Naive B cell (primary cell): ENCODE measurements at places on chromosomes 2 and 18.

DNA sequence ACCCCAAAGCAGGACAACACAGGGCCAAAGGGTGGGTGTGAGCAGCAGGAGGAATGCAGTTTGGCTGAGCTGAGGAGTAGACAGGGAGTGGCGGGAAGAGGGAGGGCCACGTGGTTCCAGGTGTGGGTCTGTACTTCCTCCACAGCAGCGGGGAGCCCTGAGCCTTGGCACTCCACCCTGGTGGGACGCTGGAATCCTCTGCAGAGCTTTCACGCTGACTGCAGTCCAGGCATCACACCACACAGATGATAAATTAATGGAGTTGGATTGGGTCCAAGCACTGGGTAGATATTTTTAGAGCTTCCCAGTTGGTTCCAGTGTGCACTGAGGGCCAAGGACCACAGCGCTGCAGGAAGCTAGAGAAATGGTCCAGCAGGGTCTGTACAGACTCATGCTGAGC is 67.0 kb upstream of the TMEM200C start:
- no peak overlapping the region for H3K4me3 ChIP-seq
- no peaks in the 10 kb centered on the region for H3K4me1 ChIP-seq

DNA sequence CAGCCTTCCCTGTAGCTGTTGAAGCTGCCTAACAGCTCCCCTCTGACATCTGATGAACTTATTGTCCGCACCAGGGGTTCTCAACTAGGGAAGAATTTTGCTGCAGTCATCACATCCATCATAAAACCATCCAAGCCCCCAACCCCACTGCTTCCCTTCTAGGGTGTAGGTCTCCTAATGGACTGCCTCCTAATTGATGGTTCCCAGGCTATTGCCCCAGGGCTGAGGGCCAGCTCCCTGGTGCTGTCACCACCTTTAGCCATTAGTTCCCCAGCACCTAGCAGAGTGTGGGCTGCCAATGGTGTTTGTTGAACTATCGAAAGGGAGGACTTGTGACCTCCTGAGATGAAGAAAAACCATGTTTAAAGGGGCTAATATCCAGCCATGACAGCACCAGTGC is 125.9 kb downstream of the NCKAP5 start:
- H3K36me3 ChIP-seq = peaks cover 8% of the 10 kb centered on the region
- H3K4me1 ChIP-seq = no peaks in the 10 kb centered on the region
- peaks cover 6% of the 10 kb centered on the region for H3K27me3 ChIP-seq
- no peak overlapping the region for H3K27ac ChIP-seq

GRCh38 chr2:73069041-73069854 is 2.3 kb downstream of the SFXN5 start:
- no peak for DNase-seq
- no peaks in the 10 kb centered on the region for H3K27me3 ChIP-seq
- peaks cover 34% of the 10 kb centered on the region for H3K4me1 ChIP-seq
- H3K4me3 ChIP-seq = peak overlapping the region; percentile 88
- peak overlapping the region; percentile 19 for H3K27ac ChIP-seq

DNA sequence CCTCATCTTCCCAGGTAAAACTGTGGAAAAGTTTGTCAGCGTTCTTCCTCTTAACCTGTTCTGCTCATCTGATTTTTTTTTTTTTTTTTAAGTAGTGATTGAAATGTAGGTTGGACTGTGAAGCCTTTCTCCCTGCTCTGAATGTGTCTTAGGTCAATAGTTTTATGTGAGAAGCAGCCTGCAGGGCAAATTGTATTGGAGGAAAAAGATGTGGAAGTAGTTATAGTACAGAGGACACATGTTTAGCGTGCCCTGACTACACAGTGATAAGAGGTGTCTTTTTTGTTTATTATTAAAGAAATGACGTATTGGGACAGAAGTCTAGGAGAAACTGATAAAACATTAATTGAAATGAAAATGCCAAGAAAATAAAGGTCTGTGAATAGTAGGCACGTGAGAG is 1.5 kb downstream of the MTA3 start:
- no peaks in the 10 kb centered on the region for H3K27me3 ChIP-seq
- peak overlapping the region; percentile 98 for H3K4me3 ChIP-seq
- no peaks in the 10 kb centered on the region for H3K36me3 ChIP-seq
- DNase-seq = no peak

GRCh38 chr2:237075749-237076599 is 9.7 kb upstream of the COPS8 start:
- H3K4me1 ChIP-seq = no peaks in the 10 kb centered on the region
- no peak overlapping the region for H3K4me3 ChIP-seq
- H3K27ac ChIP-seq = no peak overlapping the region
- no peak for DNase-seq

DNA sequence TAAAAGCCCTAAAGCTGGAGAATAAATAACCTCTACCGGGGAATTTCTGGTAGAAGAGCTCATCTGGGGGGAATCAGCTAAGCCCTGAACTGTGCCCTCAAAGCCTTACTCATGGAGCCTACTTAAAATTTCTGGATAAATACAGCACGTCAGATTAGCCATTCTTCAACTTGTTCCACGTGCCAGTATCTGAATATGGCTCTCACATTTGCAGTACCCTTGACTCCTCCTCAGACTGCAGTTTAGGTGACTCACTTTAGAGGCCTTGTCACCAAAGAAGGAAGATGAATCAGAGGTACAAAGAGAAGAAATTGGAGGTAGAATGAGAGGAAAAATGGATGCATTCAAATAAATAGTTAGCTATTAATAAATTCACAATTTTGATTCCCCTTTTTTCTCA is 34.6 kb upstream of the POTEC start:
- peaks cover 3% of the 10 kb centered on the region for H3K27me3 ChIP-seq
- no peaks in the 10 kb centered on the region for H3K36me3 ChIP-seq
- DNase-seq = no peak
- H3K4me3 ChIP-seq = no peak overlapping the region
- no peaks in the 10 kb centered on the region for H3K4me1 ChIP-seq

DNA sequence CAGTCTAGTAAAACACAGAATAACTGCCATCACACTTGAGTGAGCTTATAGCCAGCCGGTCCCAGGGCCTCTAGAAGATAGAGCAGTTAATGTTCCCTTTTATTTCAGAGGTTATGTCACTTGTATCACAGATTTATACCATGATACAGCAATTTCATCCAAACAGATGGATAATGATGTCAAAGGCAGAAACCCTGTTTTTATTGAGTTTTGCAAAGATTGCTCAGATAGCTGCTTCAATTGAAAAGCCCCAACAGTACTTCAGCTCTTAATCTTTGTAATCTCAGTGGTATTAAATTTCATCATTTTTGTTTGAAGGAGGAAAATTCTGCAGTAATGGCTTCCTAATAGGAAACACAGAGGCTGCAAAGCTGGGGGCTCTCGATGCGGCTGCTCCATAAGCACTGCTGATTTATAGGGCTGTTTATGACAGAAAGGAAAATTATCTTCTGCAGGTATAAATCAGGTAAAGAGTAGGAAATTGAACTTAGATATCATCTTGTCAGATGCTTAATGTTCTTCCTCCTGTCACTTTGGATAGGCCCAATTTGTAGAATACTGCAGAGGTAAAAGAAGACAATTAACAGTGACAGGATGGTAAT is 112.3 kb downstream of the LNPK start:
- H3K4me3 ChIP-seq = no peak overlapping the region
- H3K4me1 ChIP-seq = no peaks in the 10 kb centered on the region
- H3K27ac ChIP-seq = no peak overlapping the region
- DNase-seq = no peak

DNA sequence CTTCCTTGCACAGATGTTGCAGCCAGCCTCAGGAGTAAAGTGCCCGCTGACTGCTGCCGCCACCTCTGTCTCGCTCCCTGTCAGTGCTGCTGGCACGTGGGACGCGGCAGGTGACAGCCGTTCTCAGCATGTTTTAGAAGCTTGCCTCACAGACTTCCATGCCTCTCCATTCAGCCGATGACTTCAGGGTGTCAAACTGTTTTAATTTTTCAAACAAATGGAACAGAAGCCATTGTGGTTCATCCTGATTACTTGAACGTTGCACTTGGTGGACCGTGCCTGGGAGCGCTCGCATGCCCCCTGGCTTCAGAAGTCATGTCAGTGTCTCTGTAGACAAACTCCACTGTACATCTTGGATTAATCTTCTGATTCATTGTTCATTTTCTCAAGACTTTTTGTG is 62.7 kb upstream of the EML6 start:
- peaks cover 51% of the 10 kb centered on the region for H3K36me3 ChIP-seq
- H3K4me3 ChIP-seq = no peak overlapping the region
- DNase-seq = no peak
- no peaks in the 10 kb centered on the region for H3K27me3 ChIP-seq

GRCh38 chr2:240893363-240893844 is 2.6 kb downstream of the MAB21L4 start:
- no peak overlapping the region for H3K27ac ChIP-seq
- no peaks in the 10 kb centered on the region for H3K36me3 ChIP-seq
- no peaks in the 10 kb centered on the region for H3K4me1 ChIP-seq

DNA sequence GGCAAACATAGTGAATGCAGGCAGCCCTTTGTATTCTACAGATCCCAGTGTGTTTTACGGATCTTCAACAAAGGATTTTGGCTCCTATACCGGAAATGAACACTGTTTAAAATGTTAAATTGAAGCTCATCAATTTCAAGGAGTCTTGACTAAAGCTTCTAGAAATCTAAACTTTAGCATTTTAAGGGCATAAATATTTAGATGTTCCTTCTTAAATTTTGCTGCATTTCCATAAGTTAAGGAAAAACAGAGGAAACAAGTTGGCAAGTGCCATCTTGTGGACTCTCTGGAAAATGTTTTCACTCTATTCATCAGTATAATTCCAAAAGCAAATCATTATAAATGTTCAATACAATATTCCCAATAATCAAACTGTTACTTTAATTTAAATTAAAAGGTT is 19.6 kb downstream of the CHN1 start:
- DNase-seq = no peak
- no peaks in the 10 kb centered on the region for H3K36me3 ChIP-seq
- H3K4me1 ChIP-seq = peaks cover 4% of the 10 kb centered on the region
- peaks cover 14% of the 10 kb centered on the region for H3K27me3 ChIP-seq
- no peak overlapping the region for H3K27ac ChIP-seq

DNA sequence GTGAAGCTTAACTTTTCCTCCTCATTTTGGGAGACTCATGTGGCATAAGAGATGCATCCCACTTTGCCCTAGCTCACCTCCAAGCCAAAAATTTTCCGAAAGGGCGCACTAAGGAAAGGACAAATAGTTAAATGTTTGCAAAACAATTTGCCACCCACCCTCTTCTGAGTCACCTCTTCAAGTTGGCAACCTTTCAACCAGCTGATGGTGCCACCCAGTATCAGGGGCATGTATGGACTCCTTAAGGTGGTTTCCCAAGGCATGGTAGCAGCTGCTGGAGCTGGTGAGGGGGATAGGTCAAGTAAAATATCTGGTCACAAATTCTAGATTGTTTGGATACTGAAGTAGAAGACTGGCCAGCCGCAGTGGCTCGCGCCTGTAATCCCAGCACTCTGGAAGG is 17.2 kb upstream of the ITGAV start:
- H3K4me3 ChIP-seq = no peak overlapping the region
- no peaks in the 10 kb centered on the region for H3K27me3 ChIP-seq
- H3K4me1 ChIP-seq = no peaks in the 10 kb centered on the region
- no peaks in the 10 kb centered on the region for H3K36me3 ChIP-seq
- no peak for DNase-seq

DNA sequence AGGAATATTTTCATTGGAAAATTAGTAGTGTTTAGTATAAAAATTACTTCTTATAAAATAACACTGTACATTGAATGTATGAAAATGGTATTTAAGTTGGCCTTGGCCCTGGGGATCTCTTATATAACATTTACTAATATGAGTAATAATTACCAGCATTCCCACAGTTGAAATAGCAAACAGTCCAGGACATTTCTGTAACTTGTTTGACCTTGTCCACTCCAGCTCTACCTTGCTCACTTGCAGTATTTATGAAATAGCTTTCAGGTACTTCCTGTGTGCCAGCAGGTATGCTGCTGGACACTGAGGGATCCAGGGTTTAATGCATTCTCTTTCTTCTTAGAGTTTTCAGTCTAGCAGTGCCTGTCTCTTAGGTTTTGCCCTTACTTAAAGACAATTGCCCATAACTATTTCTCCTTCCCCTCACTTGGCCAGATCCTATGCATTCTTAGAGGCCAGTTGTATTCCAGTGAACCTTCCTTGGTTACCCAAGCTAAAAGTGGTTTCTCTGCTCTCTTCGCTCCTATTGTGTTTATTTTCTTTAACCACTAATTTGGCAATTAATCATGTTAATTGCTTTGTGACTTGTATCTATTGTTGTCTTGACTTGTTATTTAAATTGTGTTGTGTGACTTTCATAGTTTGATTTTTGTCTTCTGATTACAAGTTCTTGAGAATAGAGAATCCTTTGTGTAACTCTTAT is 25.9 kb downstream of the BABAM2 start:
- no peak for DNase-seq
- H3K27ac ChIP-seq = no peak overlapping the region
- peaks cover 12% of the 10 kb centered on the region for H3K4me1 ChIP-seq
- peaks cover 6% of the 10 kb centered on the region for H3K36me3 ChIP-seq

- H3K4me3 ChIP-seq = no peak overlapping the region
- H3K4me1 ChIP-seq = no peaks in the 10 kb centered on the region
- no peaks in the 10 kb centered on the region for H3K27me3 ChIP-seq
- H3K27ac ChIP-seq = no peak overlapping the region
Measured at GRCh38 chr18:65942854-65943253, 192.0 kb downstream of the CDH7 start.

DNA sequence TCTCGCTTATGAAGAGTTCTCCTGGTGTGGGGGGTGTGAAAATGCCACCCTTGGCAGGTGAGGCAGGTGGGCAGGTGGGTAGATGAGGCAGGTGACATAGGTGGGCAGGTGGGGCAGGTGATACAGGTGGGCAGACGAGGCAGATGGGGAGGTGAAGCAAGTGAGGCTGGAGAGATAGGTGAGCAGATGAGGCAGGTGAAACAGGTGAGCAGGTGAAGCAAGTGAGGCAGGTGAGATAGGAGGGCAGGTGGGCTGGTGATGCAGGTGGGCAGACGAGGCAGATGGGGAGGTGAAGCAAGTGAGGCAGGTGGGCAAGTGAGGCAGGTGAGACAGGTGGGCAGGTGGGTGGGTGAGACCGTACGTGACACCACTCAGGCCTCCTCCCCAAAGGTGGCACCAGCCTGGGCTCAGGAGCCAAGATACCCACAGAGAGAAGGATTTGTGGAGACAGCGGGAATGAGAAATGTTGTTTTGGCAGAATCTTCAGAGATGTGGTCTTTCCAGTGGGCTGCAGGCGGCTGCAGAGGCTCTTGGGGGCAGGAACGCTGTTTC is 232.3 kb upstream of the MYT1L start:
- no peaks in the 10 kb centered on the region for H3K4me1 ChIP-seq
- no peaks in the 10 kb centered on the region for H3K27me3 ChIP-seq
- no peak for DNase-seq
- no peak overlapping the region for H3K27ac ChIP-seq
- H3K4me3 ChIP-seq = no peak overlapping the region
- no peaks in the 10 kb centered on the region for H3K36me3 ChIP-seq

DNA sequence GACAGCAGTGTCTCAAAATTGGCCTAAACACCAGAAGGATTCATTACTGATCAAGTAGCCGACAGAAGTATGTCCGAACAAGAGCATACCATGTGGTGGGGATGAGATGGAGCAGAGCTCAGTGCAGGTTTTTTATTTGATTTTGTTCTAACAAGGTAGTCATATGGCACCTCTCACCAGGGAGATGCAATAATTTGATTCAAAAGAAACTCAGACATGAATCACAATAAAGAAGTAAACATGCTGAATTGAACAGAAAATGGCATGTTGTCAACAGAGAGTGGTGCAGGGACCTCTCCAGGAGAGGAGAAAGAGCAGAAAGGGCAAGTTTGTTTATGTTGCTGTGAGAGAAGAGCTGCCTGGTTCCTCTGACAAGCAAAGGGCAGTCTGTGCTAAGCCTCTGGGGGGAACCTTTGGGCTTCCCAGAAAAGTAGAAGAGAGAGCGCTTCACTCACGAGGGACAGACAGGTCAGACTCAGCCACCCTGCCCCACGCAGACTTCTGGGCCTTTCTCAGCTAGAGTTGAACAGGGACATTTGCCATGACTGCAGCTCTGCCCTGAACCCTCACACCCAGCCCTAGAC is 351.3 kb upstream of the RAB12 start:
- no peaks in the 10 kb centered on the region for H3K36me3 ChIP-seq
- no peak for DNase-seq
- H3K4me1 ChIP-seq = no peaks in the 10 kb centered on the region
- H3K4me3 ChIP-seq = no peak overlapping the region
